Right ventricle myocardium inferior (tissue), 1 donor: ENCODE measurements at places on chromosomes 3 and 15. TPM values are rescaled to one million over a fixed set of nuclear protein-coding genes. Genes with fewer than 3 reads are reported as not detected.

- DNase-seq = no peak
Observed at GRCh38 chr15:52078197-52078875, 34.2 kb downstream of the BCL2L10 start.

DNA sequence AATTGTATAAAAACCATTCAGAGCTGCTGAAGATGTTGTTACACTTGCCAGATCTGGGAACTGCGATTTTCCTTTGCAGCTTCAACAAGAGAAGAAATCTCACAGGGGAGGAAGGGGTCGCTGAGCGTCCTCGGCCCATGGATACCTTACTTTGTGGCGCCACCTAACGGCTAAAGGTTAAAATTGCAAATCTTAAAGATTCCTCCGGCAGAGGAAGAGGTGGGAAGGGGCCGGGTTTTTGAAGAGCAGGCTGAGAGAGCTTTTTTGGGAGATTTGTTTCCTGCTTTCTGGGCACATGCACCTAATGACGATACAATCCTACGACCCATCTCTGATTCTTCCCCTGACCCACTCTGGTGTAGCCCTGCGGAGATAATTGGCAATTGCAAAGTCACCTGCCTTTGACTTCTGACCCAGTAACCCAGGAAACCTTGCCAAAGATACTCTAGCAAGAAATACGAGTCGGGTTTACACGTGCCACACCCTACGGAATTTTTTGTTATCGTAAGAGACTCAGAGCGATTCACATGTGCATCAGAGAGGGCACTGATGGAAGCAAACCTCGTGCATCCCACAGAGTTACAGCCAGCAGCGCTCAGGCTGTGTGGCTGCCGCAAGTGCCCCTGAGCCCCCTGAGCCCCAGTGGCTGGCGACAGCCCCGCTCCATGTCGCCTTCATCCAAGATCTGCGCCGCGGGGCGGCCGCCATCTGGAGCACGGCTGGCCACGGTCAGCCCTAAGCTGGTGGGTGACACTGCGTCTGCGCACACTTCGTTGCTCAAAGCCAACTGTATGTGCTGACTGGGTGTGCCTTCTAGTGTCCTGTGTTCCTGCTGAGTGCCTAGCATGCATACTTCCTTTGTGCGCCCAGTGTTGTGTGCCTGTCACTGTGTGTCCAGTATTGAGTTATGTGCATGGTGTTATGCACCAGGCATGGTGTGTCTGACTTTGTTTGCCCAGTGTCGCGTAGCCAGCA is 55.2 kb upstream of the CHRNA7 start:
- no peak for DNase-seq

DNA sequence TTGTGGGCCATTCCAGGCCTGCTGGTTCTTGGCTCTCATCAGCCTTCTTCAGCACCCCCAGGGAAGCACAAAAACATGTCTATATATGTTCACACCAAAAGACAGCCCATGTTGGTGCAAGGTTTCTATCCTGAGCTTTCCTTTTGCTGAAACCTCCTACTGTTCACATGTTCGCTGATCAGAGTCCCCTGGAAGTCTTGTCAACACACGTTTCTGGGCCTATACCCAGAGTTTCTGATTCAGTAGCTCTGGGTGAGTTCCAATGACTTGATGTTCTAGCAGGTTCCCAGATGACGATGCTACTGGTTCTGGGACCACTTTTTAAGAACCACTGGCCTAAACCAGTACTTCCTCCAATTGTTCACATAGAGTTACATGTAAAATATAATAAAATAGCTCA is 46.0 kb downstream of the SUCNR1 start:
- no peak for DNase-seq

GRCh38 chr15:22808240-22808639 is 21.8 kb downstream of the NIPA1 start:
- peak; percentile 25 for DNase-seq

DNA sequence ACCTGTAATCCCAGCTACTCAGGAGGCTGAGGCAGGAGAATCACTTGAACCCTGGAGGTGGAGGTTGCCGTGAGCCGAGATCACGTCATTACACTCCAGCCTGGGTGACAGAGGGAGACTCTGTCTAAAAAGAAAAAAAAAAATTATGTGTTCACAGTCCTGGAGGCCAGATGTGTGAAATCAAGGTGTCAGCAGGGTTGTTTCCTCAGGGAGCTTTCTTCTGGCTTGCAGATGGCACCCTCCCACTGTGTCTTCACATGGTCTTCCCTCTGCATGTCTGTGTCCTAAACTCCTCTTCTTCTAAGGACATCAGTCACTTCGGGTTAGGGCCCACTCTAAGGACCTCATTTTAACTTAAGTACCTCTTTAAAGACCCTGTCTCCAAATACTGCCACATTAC is 56.1 kb upstream of the UBE2E1 start:
- DNase-seq = no peak

DNA sequence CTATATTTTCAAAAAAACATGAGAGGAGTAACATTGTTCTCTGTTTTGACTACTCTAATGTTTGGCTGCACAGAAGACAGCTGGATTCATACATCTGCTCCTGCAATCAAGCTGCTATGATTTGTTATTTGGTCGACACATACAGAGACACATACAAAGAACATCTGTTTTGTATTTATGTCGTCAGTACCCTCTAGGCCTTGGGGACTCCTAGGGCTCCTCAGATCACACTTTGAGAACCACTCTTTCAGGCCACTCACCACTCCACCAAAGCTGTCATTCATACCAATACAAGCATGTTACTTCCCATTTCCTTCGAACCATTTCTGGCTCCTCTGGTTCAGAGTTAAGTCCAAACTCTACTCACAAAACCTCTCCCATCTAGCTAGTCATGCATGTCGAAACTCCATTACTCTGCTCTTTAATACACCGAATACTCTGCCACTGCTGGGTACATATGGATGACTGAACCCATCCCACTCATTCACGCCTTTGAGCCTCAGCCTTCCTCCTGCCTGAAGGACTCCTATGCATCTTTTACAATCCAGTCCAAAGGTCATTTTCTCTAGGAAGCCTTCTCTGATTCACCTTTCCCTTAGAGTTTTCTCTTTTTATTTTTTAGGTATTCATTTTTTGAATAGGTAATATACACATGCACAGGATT is 102.9 kb upstream of the ARHGEF3 start:
- no peak for DNase-seq

GRCh38 chr3:79761441-79761840 is 6.4 kb downstream of the ROBO1 start:
- no peak for DNase-seq

Gene KCNMB3
- total RNA-seq = 0.92 TPM

Gene SI
- total RNA-seq = not detected

Gene HPS3
- 5.3 TPM for total RNA-seq

Gene KIF7
- 2.2 TPM for total RNA-seq

Gene TEX264
- total RNA-seq = 37.1 TPM
